Activated CD4-positive, alpha-beta T cell treated with anti-CD3 and anti-CD28 coated beads, Interleukin-2, amount 50 U/mL, for 4 hours (primary cell): ENCODE measurements at places on chromosomes 1 and 21.

DNA sequence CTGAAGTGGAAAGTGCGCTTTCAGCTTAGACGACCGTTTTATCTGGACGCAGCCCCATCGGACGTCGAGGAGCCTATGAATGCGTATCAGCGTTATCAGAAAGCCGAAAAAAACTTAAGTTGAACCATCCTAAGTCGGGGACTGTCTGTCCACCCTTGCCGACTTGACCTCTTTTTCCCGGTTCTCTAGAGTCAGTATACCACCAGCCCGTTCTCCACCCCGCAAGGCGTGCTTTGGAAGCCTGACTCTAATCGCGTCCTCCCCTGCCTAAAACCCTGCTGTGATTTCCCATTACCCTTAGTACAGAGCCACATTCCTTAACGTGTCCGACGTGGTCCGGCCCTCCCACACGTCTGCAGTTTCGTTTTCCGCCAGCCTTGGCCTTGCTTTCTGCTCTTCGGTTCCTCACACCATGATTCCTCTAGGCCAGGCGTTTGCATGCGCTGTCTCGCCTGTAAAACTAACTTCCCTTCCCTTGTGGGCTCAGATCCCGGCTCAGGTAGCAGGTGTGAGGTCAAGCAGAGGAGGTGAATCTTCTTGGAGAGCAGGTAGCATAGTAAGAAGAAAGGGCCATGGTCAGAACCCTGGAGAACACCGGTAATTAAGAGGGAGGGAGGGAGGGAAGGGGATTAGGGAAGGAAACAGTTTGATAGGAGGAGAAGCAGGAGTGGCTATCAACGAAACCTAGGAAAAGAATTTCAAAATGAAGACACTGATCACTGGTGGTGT is 865 bp downstream of the ADPRS start:
- no peak for DNase-seq

GRCh38 chr1:187212377-187212776 is 383.6 kb downstream of the PLA2G4A start:
- no peak for DNase-seq

GRCh38 chr1:30930631-30931173 is 22.1 kb upstream of the SDC3 start:
- no peak for DNase-seq

- DNase-seq: no peak
Measured at GRCh38 chr1:59699227-59699847, 115.4 kb upstream of the HOOK1 start.

- DNase-seq: no peak
Measured at GRCh38 chr1:227357171-227357926, 39.1 kb upstream of the CDC42BPA start.

DNA sequence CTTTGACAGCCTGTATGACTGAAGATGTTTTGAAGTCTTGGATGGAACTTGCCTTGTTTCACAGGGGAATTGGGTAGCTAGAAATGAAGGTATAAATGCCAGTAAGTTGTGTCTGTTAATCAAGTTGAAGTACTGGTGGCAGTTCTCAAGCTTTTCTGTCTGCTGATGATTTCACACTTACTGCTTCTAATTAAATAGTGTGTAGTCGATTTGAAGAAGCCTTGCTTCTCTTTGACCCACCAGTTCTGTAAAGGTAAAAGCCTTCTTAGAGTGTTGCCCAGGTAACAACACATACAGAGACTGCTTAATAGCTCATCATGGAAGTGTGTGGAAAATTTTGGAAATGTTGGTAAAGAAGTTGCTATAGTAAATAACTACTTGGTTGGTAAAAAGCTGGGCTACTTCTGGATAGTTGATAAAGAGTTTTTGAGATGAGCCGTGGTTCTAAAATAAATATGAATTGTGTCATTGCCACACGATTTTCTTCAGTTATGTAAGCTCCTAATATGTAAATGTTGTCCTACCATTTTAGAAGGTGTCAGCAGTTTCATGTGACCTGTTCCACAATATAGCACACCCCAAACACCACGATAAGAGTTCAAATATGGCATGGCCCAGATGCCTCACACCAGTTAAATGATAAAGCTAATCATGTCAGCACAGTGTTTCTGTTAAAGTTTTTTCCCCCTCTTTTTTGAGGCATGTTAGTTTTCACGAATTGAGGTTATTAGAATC is 7.4 kb downstream of the RABGAP1L start:
- DNase-seq: no peak

DNA sequence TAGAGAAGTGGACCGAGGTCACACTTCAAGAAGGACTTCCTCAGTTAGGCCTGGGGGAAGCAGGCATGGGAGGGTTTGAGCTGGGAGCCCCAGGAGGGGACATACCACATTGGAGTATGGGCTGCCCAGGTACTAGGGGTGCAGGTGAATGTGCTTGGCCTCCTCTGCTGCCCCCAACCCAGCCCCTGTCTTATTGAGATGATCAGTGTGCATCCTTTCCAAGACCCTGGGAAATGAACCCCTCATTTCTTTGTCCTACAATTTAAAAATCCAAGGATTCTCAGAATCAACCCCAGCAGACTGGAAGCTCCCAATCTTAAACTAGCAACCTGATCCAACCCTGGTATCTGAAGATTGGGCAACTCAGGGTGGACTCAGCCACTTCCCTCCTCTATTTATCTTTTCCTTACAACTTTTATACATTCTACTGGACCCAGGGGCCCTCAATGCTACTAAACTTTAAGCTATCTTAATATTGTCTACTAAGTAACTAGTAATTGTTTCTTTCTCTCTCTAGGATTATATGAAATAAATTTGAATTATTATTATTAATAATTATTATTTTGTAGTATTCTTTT is 9.1 kb downstream of the MEX3A start:
- no peak for DNase-seq

DNA sequence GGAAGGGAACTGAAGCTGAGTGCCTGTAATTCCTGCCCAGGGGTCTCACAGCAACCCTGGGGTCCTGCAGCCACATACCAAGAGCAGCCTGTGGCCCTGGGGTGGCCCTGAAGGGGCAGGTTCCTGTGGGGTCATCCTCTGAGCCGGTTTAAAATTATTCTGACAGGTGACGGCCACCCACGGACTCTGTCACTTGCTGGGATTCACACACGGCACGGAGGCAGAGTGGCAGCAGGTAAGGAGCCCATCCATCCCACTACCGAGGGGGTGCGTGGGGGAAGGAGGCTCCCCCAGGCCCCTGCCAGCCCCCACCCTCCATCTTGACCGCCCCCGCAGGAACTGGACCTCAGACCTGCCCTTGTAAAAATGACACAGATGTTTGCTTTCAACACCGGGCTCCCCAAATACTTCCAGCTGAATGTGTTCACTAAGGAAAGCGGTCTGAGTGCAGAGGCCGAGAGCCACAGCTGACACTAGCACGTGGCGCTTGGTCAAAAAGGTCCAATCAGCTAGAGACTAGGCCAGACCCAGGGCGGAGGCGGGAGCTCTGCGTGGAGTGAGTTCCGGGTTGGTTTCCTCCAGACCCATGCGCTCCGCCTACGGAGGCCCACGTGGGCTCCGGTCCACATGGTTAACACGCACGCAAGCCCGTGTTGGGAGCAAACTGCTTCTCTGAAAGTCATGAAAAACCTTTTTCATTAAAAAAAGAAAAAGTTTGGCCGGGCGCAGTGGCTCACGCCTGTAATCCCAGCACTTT is 10.0 kb downstream of the YBEY start:
- peak; percentile 61 for DNase-seq

DNA sequence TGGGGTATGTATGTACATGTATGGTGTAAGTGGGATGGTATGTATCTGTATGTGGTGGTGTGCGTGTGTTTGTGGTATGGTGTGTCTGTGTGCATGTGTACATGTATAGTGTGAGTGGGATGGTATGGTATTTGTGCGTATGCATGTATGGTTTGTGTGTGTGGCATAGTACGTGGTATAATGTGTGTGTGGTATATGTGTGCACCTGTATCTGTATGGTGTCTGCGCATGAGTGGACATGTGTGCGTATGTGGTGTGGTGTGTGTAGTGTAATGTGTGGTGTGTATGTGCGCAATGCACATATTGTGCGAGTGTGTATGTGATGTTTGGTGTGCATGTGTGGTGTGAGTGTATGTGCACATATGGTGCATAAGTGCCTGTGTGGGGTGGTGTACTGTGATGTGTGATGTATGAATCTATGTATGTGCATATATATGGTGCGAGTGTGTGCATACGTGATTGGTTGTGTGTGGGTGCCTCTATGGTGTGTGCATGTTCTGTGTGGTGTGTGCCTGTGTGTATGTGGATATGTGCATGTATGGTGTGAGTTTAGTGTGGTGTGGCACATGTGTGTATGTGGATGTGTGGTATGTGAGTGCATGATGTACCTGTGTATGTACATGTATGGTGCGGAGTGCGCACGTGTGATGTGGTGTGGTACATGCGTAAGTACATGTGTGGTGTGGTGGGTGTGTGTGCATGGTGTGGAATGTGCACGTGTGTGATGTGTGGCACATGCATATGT is 38.8 kb downstream of the WDR4 start:
- no peak for DNase-seq

- no peak for DNase-seq
Measured at GRCh38 chr1:21490774-21491487, 18.3 kb upstream of the ALPL start.

GRCh38 chr1:7315316-7315715 is 455.8 kb upstream of the VAMP3 start:
- DNase-seq: no peak

GRCh38 chr21:26140926-26141325 is 29.6 kb downstream of the APP start:
- no peak for DNase-seq

- no peak for DNase-seq
Measured at GRCh38 chr1:147676311-147677085, 6.2 kb upstream of the ACP6 start.

DNA sequence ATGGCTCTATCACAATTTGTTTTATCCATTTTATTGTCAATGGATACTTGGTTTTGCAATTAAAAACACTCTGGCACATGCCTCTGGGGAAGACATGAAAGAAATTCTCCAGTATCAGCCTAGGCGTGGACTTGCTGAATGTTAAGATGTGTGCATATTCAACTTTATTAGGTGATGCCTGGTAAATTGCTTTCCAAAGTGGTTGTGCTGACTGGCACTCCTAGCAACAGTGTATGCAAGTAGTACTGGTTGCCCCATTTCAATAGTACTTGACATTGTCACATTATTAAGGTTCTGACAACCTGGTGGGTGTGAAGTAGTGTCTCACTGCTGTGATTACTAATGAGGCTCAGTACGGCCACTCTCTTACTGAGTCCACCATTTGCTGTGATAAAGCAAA is 48.1 kb downstream of the BEND5 start:
- DNase-seq: no peak

DNA sequence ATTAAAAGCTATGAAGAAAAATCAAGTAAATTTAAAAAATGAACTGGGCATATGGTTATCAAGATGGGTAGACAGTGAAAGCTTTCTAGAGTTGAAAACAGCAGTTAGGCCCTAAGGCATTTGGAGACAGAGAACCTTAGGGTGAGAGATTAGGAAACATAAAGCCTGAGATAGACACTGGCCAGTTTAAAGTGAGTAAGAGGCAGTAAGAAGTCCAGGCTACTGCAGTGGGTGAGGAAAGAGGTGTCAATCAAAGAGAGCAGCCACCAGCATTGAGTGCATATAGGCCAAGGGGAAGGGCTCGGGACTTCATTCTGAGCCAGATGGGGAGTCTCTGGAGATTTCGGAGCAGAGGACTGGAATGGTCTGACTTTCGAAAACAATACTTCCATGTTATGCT is 1360.5 kb upstream of the ADGRL4 start:
- no peak for DNase-seq

- DNase-seq: no peak
Measured at GRCh38 chr1:152179566-152179965, 20.5 kb upstream of the RPTN start.

DNA sequence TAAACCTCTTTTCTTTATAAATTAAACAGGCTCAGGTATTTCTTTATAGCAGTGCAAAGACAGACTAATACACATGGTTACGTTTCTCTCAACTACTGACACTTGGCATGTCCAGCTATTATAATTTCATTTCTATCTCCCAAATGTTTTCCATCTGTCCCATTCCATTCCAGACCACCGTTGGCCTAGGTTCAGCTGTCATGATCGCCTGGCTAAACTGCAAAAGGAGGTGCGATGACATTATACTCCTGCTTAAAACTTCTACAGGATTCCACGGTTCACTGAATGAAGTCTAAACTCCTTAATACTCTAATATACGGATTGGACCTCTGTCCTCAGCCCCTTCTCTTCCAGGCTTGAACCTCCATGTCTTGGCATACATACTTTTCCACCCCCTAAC is 72.1 kb downstream of the RERE start:
- no peak for DNase-seq

DNA sequence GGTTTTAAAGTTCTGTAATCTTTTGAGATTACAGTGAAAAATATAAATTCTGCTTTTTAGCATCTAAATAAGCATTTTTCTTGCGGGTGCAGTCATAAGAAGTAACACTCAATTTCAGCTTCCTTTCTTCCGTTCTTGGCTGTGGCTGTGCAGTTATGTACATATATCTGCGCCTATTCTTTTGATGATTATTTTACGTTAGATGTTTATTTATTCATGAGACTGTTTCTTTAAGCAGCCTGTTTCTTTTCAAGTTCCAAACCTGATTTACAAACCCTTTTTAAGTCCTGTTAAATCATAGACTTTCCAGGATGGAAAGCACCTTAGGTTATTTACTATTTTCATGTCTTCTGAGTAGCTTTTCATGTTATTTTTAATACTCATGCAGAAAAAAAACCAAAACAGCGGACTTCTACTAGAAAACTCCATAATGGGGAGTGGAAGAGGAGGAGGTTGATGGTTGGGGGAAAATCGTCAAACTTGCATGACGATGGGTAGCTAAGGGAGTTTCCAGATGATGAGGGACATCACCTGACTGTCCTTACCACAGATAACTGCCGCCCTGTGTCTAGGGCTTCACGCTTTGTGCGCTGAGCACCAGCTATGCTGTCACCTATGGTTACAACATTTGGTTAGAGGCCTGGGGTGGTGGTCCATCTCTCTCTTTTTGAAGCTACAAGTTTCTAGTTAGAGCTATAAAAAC is 2.6 kb downstream of the PRDM2 start:
- DNase-seq: peak; percentile 57

DNA sequence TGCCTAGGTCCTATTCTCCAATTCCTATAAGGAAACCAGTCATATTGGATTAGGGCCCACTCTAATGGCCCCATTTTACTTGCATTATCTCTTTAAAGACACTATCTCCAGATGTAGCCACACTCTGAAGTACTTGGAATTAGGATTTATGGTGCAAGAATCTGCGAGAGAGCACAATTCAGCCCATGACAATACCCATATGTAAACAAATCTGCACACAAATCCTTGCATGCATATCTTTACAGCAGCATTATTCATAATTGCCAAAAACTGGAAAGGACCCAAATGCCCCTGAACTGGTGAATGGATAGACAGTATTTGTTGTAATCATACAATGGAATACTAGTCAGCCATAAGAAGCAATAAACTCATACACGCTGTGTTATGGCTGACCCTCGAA is 229.8 kb upstream of the ADAMTS5 start:
- DNase-seq: no peak

- no peak for DNase-seq
Measured at GRCh38 chr1:40944326-40944725, 35.2 kb upstream of the CTPS1 start.

- DNase-seq: no peak
Measured at GRCh38 chr1:31672986-31673385, 28.3 kb upstream of the PEF1 start.

GRCh38 chr1:106960412-106960811 is 96.1 kb upstream of the PRMT6 start:
- no peak for DNase-seq
